Stimulated activated CD4-positive, alpha-beta T cell treated with anti-CD3 and anti-CD28 coated beads, Interleukin-2, amount 100 ng/mL, for 24 hours (primary cell): ENCODE measurements at places on chromosomes 1 and 21.

- no peak for DNase-seq
These were observed 47.0 kb downstream of the RABGAP1L start for GRCh38 chr1:174206148-174206836.

GRCh38 chr1:195791796-195792195 is 816.4 kb downstream of the KCNT2 start:
- no peak for DNase-seq

- peak; percentile 50 for DNase-seq
These were observed 47.8 kb downstream of the ITPKB start for GRCh38 chr1:226691247-226691646.

DNA sequence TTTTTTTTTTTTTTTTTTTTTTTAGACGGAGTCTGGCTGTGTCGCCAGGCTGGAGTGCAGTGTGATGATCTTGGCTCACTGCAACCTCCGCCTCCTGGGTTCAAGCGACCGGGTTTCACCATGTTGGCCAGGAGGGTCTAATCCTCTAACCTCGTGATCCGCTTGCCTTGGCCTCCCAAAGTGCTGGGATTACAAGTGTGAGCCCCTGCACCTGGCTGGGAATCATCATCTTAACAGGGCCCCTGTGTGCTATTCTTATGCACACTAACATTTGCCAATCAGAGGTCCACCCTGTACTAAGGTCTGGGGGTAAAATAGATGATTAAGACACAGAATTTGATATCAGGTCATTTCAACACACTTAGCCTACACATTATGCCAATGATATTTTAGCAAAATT is 278.7 kb upstream of the CHRM3 start:
- no peak for DNase-seq

- DNase-seq, result no peak
These were observed 32.4 kb downstream of the PLEKHA6 start for GRCh38 chr1:204327359-204327758.

DNA sequence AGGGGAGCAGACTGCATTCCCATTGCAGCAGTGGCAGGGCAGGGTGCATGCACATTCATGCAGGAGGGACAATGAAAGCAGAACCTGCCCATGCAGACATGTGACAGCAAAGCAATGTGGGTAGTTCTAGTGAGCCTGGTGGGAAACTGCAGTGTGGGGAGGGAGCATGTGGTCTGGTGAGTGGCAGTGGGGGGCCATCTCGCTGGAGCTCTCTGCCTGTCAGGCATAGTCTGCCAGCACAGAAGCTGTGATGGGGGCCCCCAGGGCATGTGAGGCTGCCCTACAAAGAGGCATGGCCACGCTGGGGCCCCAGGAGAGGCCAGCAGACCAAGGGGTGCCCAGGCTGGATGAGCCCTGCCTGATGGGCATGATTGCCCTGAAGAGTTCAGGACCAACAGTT is 579.7 kb downstream of the PTPRC start:
- no peak for DNase-seq

GRCh38 chr1:58900396-58900795 is 116.5 kb upstream of the JUN start:
- no peak for DNase-seq

DNA sequence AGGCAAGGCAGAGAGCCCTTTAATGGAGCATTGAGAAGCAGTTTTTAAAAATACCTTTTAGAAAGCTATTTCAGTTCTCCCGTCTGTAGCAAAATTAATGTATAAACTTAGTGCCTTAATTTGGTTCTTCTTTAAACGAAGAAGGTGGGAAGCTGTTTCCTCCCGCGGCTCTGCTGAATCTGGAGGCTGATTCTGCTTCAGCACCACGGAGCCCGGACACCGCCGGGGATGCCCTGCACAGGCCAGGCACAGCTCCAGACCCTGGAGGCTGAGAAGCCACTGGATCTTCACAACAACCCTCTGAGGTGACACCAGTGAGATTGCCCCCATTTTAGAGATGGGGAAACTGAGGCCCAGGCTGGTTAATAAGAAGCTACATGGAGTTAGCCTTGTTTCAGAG is 175.8 kb upstream of the VAMP3 start:
- no peak for DNase-seq

DNA sequence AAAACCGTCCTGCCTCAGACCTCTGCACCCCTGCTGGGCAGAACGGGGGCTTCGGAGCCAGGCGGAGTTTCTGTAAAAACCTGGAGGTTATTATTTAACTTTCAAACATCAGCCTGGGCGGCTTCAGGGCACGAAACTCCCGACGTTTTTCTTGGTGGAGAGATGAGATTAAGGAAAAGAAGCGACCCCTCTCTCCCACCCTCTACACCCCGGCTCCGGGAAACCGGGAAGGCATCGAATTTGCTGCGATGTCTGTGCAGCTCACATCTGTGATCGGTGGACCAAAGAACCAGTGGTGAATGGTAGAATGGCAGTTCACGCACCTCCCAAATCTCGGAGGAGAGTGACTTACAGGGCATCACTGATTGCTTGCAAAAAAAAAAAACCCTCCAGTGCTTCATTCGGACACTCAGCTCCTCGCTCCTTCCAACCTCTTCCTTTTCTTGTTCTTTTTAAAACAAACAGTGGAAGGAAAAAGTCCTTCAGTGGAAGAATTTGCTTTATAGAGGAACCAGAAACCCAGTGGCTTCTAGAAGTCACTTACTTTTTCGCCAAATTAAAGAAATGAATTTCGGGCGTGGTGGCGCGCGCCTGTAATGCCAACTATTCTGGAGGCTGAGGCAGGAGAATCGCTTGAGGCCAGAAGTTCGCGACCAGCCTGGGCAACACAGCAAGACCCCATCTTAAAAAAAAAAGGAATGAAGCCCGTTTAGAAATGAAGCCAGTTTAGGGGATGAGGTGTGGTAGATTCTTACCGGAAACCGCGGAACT is 884 bp downstream of the PHACTR4 start:
- DNase-seq, result no peak

DNA sequence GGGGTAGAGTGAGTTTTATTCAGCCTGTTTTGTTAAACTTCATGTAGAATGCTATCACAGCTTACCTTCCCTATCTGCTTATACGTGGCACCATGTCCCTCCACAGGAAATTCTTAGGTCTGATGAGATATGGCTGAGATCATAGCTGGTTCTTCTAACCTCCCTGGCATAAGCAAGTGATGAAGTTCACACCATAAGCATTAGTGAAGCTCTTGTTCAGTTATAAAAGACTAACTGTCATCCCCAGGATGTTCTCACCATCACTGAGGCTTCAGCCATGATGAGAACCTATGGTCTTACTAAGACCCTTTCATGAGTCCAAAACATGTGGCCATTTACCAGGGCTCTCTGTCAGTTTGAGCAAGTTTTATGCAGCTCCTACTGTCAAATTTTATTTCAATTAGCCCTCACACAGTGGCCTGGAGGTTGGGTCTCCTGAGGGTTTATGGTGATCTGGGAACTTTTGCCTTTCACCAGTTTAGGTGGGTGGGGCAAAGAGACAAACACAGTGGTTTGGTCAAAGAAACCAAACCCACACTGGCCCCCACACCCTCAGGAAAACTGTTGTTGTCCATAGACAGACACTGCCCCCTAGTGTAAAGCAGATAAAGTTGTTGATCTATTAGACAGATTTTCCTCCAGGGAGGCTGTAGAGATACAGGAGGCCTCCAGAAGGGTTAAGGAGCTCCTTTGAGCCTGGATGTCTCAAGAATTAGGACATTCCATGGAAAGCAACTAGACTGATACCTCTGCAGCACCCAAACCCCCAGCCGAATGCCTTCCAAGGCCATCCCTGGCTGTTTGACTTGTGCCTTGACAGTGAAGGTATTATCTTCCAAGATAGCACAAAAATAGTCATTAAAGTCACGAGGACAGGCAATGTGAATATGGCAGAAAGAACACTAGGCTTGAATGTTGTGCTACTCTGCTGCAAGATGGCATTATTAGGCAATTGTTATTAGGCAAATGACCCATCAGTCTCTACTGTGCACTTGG is 5.0 kb downstream of the SLC22A15 start:
- DNase-seq, result no peak

DNA sequence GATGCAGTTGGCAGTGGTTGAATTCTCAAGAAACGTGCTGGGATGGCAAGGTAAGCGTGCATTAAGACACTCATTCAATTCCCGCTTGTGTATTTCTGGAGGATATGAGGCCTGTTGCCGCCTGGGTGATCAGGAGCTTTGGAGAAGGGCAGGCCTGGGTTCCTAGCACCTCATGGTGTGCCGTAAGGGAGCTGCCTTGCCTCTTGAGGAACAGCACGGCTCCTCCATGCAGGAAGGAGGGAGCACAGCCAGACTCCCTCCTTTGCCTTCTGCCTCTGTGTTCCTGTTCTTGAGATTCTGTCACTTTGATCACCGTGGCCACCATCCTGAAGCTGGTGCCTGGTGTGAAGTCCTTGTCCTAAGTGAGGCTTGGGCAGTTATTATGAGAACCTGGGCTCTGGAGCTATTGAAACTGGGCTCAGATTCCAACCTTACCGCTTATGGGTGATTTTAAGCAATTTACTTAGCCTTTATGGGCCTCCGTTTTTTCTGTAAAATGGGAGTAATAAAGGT is 18.3 kb downstream of the SLFNL1 start:
- no peak for DNase-seq

GRCh38 chr1:224205438-224205840 is 22.4 kb downstream of the DEGS1 start:
- DNase-seq, result peak; percentile 48

GRCh38 chr1:18142471-18142870 is 34.9 kb downstream of the IGSF21 start:
- DNase-seq, result no peak

- DNase-seq, result no peak
These were observed 24.4 kb downstream of the GRHL3 start for GRCh38 chr1:24343412-24344089.

- no peak for DNase-seq
These were observed 137.8 kb downstream of the GALNT2 start for GRCh38 chr1:230204842-230205241.

- no peak for DNase-seq
These were observed 135.1 kb upstream of the MROH9 start for GRCh38 chr1:170800265-170800664.

DNA sequence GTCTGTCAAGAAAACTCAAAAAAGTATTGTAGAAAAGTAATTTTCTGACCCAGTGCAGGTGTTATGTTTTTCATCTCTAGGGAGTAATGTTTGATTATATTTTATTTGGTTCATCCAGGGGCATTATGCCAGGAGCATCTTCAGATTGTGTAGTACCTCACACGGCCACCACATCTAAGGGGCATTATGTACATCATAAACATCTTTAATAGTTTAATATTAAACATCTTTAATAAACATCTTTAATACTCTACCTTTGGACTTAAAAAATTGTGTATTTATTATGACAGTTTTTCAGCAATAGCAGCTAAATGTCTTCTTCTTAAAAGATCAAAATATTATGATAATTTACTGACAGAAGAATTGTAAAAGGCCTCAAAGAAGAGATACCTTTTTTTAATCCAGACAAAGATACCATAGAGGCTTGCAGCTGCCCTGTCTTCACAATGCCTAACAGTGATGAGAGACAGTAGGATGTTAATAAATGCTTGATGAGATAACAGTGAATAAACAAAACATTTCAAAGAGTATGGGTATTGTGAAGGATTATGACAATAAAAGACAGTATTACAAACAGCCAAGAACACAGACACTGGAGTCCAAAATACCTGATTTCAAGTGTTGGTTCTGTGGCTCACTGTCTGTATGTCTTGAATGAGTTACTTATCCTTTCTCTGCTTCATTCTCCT is 240.9 kb upstream of the ADGRL2 start:
- no peak for DNase-seq

- DNase-seq, result no peak
These were observed 9.7 kb downstream of the ALPL start for GRCh38 chr1:21518774-21519455.

DNA sequence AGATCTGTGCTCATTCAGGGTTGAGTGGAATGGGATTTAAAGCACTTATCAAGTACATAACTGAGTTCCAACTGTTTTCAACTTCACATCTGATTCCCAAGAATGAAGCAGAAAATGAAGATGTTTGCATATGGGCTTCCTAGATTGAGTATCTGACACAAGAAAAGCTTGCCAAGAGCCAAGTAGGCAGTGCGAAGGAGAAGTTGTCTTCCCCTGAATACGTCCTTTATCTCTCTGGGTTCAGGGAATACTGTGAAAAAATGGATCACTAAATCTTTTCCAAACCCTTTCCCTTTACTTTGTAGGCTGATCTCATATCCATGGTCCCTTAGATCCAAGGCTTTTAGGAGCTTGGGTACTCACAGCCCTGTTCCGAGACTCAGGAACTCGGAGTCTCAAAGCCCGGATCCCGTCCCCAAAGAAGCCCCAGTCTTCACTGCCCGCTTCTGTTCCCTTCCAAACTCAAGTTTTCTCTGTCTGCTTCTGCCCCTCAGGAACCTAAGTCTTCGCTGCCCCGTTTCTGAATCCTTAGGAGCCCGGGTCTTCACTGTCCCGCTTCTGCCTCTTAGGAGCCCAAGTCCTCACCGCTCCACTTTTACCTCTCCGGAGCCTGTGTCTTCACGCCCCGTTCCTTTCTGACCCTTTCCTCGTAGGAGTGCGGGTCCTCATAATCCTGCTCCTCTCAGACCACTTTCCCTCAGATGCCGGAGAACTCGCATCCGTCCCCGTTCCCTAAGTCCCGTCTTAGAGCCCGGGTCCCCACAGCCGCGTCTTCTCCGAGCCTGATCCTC is 616 bp downstream of the TAF12 start:
- DNase-seq, result no peak

DNA sequence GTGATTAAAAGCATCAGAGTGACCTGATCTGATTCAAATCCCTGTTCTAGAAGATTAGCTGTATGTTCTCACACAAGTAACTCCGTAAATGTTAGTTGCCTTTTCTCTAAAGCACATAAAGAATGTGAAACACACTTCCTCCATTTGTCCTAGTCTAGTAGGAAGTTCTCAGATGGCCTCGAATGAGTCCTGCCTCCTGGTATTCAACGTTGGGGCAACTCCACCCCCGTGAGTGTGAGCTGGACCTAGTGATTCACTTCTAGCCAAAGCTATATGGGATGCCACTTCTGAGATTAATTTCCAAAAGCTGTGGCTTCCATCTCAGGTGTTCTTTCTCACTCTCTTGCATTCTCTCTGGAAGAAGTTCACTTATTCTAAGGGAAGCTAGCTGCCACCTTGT is 267.6 kb downstream of the GPATCH2 start:
- DNase-seq, result no peak

- DNase-seq, result peak; percentile 12
These were observed 100.5 kb upstream of the NEK7 start for GRCh38 chr1:198056255-198056654.

GRCh38 chr1:155529109-155529508 is 33.5 kb downstream of the ASH1L start:
- DNase-seq, result no peak
